ENCODE measurements at places on chromosomes 13 and 19. TPM values are rescaled to one million over a fixed set of nuclear protein-coding genes. Genes with fewer than 3 reads are reported as not detected.

PNMA8A gene
- 6.5 TPM for total RNA-seq

CLEC11A gene
- 5.2 TPM for total RNA-seq

KLK3 gene
- total RNA-seq = not detected

ZSCAN4 gene
- not detected for total RNA-seq

BCAM gene
- 89.3 TPM for total RNA-seq

PSG7 gene
- not detected for total RNA-seq

IGLON5 gene
- not detected for total RNA-seq

TPTE2 gene
- not detected for total RNA-seq

NXNL1 gene
- total RNA-seq = not detected

GRCh38 chr19:32166238-32166637, 179.2 kb upstream of the ZNF507 start:
- DNase-seq = no peak
- H3K4me1 ChIP-seq = no peaks in the 10 kb centered on the region
- H3K27ac ChIP-seq = no peak overlapping the region
- no peaks in the 10 kb centered on the region for H3K27me3 ChIP-seq
- H3K36me3 ChIP-seq = no peaks in the 10 kb centered on the region

- H3K27me3 ChIP-seq = no peaks in the 10 kb centered on the region
- H3K36me3 ChIP-seq = peaks cover 9% of the 10 kb centered on the region
- DNase-seq = no peak
- H3K4me1 ChIP-seq = no peaks in the 10 kb centered on the region
- no peak overlapping the region for H3K27ac ChIP-seq
- no peak overlapping the region for H3K4me3 ChIP-seq
These were observed 10.2 kb downstream of the COLGALT1 start for GRCh38 chr19:17565611-17566010.

DNA sequence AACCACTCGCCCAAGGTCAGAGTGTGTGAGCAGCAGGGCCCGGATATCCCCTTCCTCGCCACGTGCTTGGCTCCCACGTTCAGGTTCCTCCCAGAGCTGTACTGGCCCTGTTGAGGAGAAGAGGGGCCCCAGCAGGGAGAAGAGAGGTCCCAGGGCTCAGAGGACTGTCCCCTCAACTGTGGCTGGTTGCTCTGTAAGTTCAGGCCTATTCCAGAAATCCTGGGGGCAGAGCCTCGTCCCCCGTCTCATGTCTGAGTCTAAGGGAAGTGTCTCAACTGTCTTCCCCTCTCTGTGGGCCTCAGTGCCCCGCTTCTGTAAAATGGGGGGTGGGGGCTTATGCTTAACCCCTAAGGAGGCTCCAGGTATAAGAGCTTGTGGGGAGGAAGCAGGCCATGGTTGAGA, 3.9 kb downstream of the PPP5C start:
- no peaks in the 10 kb centered on the region for H3K27me3 ChIP-seq
- H3K4me3 ChIP-seq = no peak overlapping the region
- peak overlapping the region; percentile 65 for H3K27ac ChIP-seq
- peaks cover 10% of the 10 kb centered on the region for H3K36me3 ChIP-seq
- peak; percentile 59 for DNase-seq
- peaks cover 73% of the 10 kb centered on the region for H3K4me1 ChIP-seq

- DNase-seq = peak; percentile 42
- no peaks in the 10 kb centered on the region for H3K36me3 ChIP-seq
- peak overlapping the region; percentile 31 for H3K4me3 ChIP-seq
- H3K27me3 ChIP-seq = no peaks in the 10 kb centered on the region
- peaks cover 11% of the 10 kb centered on the region for H3K4me1 ChIP-seq
These were observed 24.6 kb upstream of the ZNF846 start for GRCh38 chr19:9793071-9793591.

- H3K4me3 ChIP-seq = no peak overlapping the region
- no peaks in the 10 kb centered on the region for H3K4me1 ChIP-seq
- no peak overlapping the region for H3K27ac ChIP-seq
- H3K36me3 ChIP-seq = no peaks in the 10 kb centered on the region
These were observed 13.8 kb downstream of the METTL21C start for GRCh38 chr13:102680842-102681740.

GRCh38 chr19:10107254-10107653, 1.1 kb downstream of the PPAN start:
- no peak overlapping the region for H3K4me3 ChIP-seq
- H3K36me3 ChIP-seq = peaks cover 24% of the 10 kb centered on the region
- DNase-seq = no peak
- peaks cover 22% of the 10 kb centered on the region for H3K4me1 ChIP-seq

DNA sequence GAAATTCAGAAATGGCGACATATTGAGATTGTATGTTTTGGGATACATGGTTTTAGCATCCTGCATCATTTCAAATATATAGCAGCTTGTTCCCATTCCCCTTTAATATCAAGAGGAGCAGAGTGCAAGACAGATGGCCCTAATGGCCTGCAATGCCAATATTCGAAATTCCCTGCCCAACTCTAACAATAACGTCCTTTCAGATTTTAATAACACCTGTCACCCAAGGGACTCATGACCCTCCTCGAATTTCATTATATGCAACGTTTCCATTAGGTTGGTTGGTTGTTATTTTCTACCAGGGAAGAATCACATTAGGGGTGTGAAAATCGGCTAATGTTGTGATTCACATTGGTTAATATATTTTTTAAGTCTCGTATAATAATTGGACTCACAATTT, 170.0 kb downstream of the TNFSF13B start:
- DNase-seq = no peak
- no peaks in the 10 kb centered on the region for H3K27me3 ChIP-seq
- no peaks in the 10 kb centered on the region for H3K4me1 ChIP-seq
- no peaks in the 10 kb centered on the region for H3K36me3 ChIP-seq

DNA sequence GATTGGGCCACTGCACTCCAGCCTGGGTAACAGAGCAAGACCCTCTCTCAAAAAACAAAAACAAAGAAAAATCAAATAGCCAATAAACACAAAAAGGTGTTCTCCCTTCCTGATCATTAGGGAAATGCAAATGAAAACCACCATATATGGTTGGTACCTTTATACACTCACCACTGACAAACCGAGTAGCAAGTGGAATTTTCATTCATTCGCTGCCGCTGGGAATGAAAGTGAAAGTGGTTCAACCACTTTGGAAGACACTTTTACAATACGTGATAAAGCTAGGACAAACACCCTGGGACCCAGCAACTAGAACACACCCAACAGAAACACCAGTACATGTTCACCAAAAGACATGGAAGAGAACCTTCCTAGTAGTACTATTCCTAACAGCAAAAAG, 21.0 kb downstream of the GRIK5 start:
- H3K27ac ChIP-seq = no peak overlapping the region
- H3K27me3 ChIP-seq = no peaks in the 10 kb centered on the region
- no peak overlapping the region for H3K4me3 ChIP-seq
- no peaks in the 10 kb centered on the region for H3K4me1 ChIP-seq
- no peak for DNase-seq
- no peaks in the 10 kb centered on the region for H3K36me3 ChIP-seq

- H3K27ac ChIP-seq = peak overlapping the region; percentile 24
- no peak overlapping the region for H3K4me3 ChIP-seq
- H3K4me1 ChIP-seq = peaks cover 34% of the 10 kb centered on the region
- DNase-seq = no peak
- H3K27me3 ChIP-seq = no peaks in the 10 kb centered on the region
- no peaks in the 10 kb centered on the region for H3K36me3 ChIP-seq
These were observed 8.7 kb upstream of the ZNF444 start for GRCh38 chr19:56132316-56132822.

GRCh38 chr19:46813839-46814358, 25.5 kb upstream of the SLC1A5 start:
- DNase-seq = peak; percentile 75
- H3K36me3 ChIP-seq = no peaks in the 10 kb centered on the region
- no peaks in the 10 kb centered on the region for H3K27me3 ChIP-seq
- no peak overlapping the region for H3K4me3 ChIP-seq

DNA sequence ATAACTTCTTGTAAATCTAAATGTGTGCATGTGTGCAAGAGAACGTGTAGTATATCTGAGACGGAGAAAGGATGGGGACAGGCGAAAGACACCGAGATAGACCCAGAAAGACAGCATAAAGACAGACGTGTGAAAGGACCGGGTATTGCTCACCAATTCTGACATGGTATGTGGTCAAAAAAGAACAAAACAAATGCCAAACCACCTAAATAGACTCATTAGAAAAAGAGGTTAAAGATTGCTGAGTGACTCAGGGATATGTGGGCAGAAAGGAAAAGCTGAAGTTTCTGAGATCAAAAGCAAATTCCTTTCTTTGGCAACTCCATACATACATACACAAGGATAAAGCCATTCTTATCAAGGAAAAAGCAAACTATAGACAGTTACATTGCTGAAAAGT, 179.7 kb upstream of the TSC22D1 start:
- no peaks in the 10 kb centered on the region for H3K27me3 ChIP-seq
- DNase-seq = no peak
- peaks cover 51% of the 10 kb centered on the region for H3K4me1 ChIP-seq
